BE2C (cell line): ENCODE measurements at places on chromosomes 2 and 18.
A peak's percentile ranks its signal among the peaks of the same experiment; 100 is the strongest.

GRCh38 chr18:8525692-8526091, 83.5 kb upstream of the RAB12 start:
- DNase-seq = peak; percentile 9

GRCh38 chr2:100621371-100621951, 58.7 kb downstream of the PDCL3 start:
- DNase-seq = no peak

DNA sequence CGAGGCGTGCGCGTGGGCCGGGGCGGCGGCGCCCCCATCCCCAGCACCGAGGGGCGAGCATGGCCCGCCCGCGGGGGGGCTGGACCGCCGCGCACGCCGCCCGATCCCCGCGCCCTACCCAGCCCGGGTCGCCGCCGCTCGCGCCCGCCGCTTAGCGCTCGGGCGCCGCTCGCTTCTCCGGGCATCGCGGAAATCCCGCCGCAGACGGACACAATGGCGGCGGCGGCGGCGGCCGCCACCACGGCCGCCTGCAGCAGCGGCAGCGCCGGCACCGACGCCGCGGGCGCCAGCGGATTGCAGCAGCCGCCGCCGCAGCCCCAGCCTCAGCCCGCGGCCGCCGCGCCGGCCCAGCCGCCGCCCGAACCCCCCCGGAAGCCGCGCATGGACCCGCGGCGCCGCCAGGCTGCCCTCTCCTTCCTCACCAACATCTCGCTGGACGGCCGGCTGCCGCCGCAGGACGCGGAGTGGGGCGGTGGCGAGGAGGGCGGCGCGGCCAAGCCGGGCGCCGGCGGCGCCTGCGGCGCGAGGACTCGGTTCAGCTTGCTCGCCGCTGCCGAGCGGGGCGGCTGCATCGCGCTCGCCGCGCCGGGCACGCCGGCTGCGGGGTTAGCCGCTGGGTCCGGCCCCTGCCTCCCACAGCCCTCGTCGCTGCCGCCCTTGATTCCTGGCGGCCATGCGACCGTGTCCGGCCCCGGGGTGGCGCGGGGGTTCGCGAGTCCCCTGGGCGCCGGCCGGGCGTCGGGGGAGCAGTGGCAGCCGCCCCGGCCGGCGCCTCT, 453 bp downstream of the CABLES1 start:
- peak; percentile 24 for DNase-seq

- DNase-seq = no peak
Observed at GRCh38 chr2:108633409-108633808, 85.9 kb upstream of the RANBP2 start.

GRCh38 chr2:181946444-181947127, 39.1 kb upstream of the PPP1R1C start:
- no peak for DNase-seq

- DNase-seq = no peak
Observed at GRCh38 chr2:12107939-12108338, 361.5 kb downstream of the LPIN1 start.

- no peak for DNase-seq
Observed at GRCh38 chr2:43191947-43192516, 34.4 kb downstream of the ZFP36L2 start.

- no peak for DNase-seq
Observed at GRCh38 chr2:10222-10875, 36.0 kb downstream of the FAM110C start.
